ENCODE measurements at places on chromosomes 5 and 9.
A peak's percentile ranks its signal among the peaks of the same experiment; 100 is the strongest.

DNA sequence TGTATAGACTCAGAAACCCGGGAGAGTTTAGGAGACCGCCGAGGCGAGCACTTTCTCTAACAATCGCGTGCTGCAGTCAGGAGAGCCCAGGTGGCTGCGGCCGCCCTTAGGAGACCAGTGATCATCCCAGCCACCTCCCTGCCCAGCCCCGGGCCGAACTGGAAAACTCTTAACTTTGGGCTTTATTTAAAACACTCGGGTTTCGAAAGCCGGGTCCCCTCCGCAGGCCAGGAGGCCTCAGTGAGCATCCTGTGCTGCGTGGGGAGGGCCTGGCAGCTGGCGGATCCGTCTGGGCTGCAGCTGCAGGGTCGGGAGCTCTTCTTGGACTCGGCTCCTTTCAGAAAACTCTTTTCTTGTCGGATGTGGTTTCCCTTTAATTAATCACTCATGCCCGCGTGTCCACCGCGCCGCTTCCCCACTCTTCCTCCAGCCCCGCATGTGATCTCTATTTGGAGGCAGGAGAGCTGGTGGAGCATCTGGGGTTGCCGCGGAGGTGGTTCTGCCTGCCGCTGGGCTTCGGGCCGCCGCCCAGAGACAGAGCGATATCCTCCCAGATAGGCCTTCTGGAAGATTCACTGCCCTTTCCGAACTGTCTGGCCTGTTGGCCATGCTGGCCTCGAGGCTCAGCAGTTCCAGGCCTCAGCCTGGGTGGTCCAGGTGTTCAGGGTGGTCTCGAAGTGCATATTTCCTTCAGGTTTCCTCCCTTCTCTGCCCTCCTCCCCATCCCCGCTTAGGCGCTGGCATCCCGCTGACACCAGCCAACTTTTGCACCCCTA is 59.5 kb downstream of the TMEM174 start:
- DNase-seq = no peak

DNA sequence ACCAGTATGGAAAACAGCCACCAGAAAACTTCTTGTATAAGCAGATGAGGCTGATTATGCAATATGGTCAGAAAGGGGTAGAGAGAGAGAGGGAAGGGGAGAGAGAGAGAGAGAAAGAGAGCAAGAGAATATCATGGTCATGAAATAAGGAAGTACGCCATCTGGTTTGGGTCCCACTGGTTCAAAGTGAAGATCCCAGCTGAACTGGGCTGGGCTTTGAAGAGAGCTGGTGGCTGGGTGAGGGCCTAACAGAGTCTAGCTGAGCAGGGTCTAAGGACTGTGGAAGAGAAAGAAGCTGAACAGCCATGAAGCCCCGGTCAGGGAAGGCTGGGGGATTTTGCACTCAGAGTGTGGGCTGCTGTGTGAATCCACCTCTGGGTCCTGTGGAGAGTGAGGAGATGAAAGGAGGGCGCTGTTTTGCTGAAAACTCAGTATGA is 14.6 kb downstream of the TRIM14 start:
- DNase-seq = no peak

DNA sequence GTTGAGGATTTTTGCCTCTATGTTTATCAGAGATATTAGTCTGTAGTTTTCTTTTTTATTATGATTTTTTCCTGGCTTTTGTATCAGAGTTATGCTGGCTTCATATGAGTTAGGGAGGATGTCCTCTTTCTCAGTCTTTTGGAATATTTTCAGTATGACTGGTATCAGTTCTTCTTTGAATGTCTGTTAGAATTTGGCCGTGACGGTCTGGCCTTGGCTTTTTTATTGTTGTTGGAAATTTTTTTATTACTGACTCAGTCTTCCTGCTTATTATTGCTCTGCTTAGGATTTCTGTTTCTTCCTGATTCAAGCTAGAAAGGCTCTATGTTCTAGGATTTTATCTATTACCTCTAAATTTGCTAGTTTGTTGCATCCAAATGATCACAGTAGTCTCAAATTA is 421.9 kb downstream of the CDH10 start:
- peak; percentile 30 for DNase-seq

GRCh38 chr5:136052692-136053335 is 24.0 kb downstream of the TGFBI start:
- DNase-seq = no peak

DNA sequence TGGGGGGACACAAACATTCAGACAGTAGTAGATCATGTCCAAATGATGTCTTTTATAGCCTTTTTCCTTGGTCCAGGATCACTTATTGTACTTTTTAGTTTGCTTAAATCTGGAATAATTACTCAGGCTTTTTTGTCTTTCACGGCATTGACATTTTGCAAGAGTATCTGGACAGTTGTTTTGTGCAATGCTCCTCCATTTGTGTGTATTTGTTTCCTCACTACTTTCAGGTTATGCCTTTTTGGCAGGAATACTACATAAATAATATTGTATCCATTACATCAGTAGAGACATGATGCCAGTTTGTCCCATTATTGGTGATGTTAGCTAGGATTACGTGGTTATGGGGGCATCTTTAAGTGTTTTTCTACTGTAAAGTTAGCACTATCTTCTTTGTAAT is 238.3 kb downstream of the MAN2A1 start:
- DNase-seq = no peak

- no peak for DNase-seq
Observed at GRCh38 chr5:146699664-146700418, 178.7 kb downstream of the PPP2R2B start.

DNA sequence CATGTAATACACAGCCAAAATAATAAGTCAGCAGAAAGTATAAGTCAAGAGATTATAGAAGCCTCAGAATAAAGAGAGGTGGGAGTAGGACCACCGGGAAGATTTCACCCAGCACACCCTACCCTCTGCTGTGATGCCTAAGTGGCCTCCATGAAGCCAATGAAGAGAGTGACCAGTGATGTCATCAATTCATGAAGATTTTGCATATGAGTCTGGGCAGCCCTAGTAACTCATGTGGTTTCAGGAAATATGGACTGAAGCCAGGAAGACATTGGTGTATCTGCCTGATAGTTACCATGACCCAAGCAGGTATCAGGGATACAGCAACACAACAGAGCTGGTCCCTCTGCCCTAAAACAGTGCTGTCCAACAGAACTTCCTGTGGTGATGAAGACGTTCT is 135.3 kb downstream of the ADAMTS12 start:
- DNase-seq = no peak

- no peak for DNase-seq
Observed at GRCh38 chr9:134855900-134856377, 24.7 kb upstream of the FCN2 start.

DNA sequence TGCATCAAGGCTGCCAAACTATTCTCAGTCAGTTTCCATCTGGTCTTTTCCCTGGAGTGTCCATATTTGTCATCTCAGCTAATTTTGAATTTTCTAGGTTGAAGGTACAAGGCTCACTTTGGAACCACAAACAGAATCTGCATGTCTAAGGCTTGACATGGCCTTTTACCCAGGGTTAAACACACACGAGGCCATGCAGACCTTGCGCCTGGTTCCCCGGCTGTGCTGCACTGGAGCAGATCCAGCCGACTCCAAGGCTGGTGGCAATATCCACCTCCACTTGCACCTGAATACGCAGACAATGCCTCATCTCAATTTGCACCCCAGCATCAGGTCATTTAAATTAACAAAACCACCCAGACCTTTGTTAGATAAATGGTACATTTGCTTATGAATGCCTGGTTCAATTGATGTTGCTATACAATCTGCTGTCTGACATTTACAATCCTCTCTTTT is 276.2 kb downstream of the HSPA4 start:
- DNase-seq = no peak

- DNase-seq = peak; percentile 11
Observed at GRCh38 chr9:12604164-12604821, 88.9 kb upstream of the TYRP1 start.

GRCh38 chr9:33794560-33794959 is 801 bp upstream of the PRSS3 start:
- DNase-seq = no peak

- DNase-seq = peak; percentile 48
Observed at GRCh38 chr9:21016701-21017491, 14.5 kb downstream of the HACD4 start.

DNA sequence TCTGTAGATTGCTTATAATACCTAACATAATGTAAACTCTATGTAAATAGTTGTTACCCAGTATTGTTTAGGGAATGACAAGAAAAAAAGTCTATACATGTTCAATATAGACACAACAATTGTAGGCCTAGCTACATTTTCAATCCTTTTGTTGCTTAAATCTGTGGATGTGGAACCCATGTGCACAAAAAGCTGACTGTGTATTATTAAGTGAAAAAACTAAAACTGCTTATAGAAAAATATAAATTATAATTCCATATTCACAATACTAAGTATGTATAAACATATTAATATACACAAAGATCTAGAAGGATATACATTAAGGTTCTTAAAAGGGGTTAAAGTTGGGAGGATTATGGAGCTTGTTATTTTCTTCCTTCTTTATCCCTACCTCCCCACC is 188.7 kb downstream of the PIK3R1 start:
- no peak for DNase-seq

DNA sequence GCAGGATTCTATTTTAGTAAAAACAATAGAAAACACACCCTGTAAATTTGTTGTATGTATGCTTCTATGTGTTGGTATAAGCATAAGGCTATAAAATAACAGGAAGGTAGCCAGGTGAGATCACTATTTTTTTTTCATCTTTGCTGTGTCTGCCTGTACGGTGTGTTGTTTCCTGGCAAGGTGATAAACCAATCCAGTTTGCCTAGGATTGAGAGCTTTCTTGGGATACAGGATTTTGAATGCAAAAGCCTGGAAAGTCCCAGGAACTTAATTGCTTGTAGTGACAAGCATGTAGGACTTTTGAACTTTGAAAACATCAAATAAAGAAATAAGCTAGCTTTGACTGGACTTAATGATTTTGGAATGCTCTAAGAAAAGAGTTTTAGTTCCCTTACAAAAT is 83.3 kb upstream of the RORB start:
- no peak for DNase-seq

- no peak for DNase-seq
Observed at GRCh38 chr9:32839013-32839885, 55.9 kb downstream of the TMEM215 start.

DNA sequence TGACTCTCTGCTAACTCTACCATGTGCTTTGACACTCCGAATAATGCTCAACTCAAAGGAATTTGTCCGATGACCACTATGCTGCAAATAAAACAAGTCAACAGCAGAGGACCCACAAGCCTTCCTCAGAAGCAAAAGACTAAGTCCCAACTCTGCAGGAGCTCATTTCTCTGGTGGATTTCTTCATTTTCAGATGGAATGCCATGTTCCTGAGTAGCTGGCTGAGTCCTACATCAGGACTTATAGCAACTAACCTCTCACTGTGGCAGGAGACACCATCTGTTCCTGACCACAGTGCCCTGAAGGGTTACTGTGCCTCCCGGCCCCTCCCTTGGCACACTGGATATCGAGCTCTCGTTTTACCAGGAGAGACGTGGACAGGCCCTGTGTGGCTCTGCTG is 20.8 kb downstream of the LHFPL2 start:
- no peak for DNase-seq

DNA sequence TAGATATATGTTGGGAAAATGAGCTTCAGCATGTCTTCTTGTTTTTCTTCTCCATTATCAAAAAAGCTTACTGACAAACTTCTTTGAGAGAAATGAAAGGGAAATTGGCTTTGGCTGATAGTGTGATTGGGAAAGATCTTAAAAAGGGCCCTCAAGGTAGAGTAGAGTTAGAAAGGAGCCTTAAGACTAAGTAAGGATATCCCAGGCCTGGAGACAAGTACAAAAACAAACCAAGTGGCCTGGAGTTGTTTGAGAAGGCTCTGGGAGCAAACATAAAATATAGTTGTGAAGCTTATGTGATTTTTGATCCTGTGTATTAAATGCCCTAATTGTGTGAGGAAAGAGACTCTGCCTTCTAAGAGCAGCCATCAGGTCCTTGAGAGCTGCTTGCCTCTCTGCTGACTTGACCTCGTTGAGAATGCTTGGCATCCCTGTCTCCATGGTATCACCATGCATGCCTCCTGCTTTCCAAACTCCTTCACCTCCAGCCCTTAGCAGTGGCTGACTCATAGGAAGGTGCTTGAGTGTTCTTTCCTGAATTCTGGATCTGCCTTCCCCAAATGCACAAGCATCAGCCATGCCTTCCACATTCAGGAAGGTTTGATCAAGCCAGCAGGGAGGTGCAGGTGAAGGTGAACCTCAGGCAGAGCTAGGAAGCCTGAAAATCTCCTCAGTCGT is 78.9 kb downstream of the SMARCA2 start:
- peak; percentile 41 for DNase-seq

GRCh38 chr5:168674893-168675482 is 95.8 kb upstream of the PANK3 start:
- DNase-seq = no peak

DNA sequence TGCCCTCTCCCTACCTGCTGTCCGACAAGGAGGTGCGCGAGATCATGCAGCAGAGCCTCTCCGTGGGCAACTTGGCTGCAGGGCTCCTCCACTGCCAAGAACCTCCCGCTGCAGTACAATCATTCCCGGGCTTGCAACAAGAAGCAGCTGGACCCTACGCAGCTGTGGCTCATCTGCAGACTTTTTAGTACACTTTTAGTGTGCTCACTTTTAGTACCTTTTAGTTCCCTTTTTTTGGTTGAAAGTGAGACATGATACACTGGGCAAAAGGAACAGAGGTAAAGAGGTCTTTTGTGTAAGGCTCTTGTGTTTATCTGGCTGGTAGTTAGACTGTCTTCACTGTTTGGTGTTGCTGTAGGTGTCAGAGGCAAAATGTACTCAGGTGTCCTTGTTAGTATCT is 58.1 kb upstream of the SPTLC1 start:
- no peak for DNase-seq

All from non-pigmented ciliary epithelial cell (primary cell).